Fibroblast of gingiva (primary cell): ENCODE measurements at places on chromosomes 6 and 20.

DNA sequence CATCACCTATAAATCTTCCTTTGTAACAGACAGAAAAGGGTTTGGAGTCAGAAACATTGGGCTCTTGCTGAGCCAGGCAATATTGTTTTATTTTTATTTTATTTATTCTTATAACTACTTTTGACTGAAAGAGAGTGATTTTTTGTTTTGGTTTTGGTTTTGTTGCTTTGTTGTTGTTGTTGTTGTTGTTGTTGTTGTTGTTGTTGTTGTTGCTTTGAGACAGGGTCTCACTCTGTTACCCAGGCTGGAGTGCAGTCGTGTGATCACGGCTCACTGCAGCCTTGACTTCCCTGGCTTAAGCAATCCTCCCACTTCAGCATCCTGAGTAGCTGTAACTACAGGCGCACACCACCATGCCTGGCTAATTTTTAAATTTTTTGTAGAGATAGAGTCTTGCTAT is 15.0 kb upstream of the SLC13A3 start:
- no peak for DNase-seq

GRCh38 chr6:27836783-27837624 is 75.2 kb downstream of the OR2B2 start:
- DNase-seq, result peak; percentile 79

DNA sequence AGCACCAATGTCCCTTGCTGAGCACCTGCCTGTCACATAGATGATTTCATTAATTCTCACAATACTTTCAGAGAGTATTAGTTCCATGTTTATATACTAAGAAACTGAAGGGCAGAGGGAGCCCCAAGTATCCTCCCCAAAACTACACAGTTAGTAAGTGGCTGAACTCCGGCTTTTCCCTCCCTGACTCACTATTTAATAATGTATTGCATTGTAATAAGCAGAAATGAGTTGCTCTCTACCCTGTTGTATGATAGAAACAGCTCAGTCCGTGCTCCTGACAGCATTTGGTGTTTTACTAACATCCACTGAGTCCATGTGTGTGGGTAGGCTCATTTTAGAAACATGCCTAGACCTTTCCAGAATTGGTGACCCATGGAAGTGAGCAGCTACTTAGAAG is 76.8 kb downstream of the OLIG3 start:
- peak; percentile 11 for DNase-seq

GRCh38 chr6:169891846-169892245 is 140.4 kb downstream of the ERMARD start:
- DNase-seq, result no peak

- DNase-seq, result no peak
Observed at GRCh38 chr6:15434263-15434662, 188.4 kb downstream of the JARID2 start.

- no peak for DNase-seq
Observed at GRCh38 chr6:38233161-38233791, 406.5 kb downstream of the BTBD9 start.

GRCh38 chr20:53621482-53622246 is 28.0 kb upstream of the ZNF217 start:
- peak; percentile 98 for DNase-seq

DNA sequence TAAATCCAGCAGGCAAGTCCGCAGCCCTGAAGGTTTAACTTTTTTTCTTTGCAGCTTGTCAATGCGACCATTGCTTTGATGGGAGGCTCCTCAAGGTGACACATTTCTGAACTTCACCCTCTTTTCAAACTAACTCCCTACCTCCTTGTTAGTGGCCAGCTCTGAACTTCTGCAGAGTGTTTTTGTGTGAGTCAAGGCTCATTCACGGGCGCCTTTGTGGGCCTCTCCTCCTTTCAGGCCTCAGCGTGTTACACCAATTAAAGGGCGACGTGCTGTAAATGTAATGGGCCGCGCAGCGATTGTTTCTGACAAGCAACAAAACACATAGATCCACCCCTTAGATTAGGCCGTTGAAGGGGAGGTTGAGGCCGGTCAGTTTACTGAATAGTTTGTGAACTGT is 45.5 kb upstream of the NR2E1 start:
- no peak for DNase-seq

- no peak for DNase-seq
Observed at GRCh38 chr6:118536478-118536877, 11.6 kb upstream of the PLN start.

DNA sequence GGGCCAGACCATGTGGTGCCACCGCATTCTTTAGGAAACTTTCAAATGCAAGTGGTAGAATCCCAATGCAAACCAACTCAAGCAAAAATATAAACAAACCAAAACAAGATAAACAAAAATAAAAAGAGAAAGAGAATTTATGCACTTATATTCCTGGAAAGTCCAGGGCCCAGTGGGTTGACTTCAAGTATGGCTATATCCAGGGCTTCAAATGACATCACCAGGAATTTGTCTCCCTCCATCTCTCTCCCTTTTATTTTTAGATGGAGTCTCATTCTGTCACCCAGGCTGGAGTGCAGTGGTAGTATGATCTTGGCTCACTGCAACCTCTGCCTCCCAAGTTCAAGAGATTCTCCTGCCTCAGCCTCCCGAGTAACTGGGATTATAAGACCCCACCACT is 56.1 kb upstream of the PNRC1 start:
- DNase-seq, result no peak

GRCh38 chr20:50540620-50541605 is 30.7 kb downstream of the PTPN1 start:
- peak; percentile 57 for DNase-seq

GRCh38 chr6:107114213-107114925 is 946 bp downstream of the BEND3 start:
- DNase-seq, result peak; percentile 84
